ENCODE measurements at places on chromosomes 2 and 18.

DNA sequence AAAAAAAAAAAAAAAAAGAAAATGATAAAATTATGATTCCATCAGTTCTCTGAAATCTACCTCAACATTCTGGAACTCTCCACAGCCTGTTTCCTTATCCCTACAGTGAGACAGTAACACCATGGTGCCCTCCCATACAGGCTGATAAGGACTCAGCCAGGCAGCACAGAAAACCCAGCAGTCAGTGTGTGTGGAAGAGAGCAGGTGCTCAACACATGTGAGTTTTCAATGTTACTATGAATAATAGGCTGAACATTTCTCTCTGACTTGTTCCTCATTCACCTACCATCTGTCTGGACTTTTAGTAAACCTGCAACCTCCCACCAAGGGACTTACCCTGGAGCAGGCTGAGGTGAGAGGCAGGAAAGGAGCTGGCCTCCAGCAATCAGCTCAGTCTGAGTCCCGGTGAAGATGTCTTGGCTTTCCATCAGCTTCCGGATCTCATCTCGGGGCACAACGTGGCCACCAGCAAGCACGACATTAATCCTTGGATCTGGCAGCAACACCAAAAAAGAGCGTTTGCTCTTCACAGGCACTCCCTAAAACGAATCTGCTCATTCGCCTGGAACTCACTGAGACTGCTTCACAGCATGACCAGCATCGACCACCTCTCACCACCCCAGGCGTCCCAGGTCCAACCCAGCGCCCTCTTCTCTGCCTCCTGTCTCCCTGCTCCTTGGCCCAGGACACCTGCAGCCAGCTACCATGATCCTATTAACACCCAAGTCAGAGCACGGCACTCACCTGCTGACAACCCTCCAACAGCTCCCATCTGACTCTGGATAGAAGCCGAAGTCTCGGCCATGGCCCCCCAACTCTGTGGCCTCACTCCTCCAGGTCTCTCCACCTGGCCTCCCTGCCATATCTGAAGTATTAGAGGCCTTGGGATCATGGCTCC lies 16.5 kb downstream of the PASK start:
- no peak for DNase-seq

DNA sequence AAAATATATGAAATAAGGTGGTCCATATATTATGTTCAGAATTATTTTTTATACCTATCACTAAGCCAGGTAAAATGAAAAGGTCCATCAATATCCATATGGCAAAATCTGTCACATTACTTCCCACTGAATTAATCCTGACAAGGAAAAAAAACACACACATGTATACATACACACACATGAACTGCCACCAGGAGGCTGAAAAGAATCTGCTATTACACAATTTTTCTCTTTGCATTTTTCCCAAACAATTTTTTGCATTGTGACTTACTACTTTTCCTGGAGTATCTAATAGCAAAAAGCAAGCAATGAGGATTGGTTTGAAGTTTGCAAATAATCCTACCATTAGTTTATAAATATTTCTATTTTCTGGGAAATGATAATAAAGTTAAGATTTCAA lies 128.2 kb upstream of the CD226 start:
- no peak for DNase-seq

- DNase-seq = no peak
Measured at GRCh38 chr2:36392571-36393255, 37.1 kb downstream of the CRIM1 start.

GRCh38 chr2:134905168-134905567 lies 13.5 kb upstream of the CCNT2 start:
- DNase-seq = no peak

DNA sequence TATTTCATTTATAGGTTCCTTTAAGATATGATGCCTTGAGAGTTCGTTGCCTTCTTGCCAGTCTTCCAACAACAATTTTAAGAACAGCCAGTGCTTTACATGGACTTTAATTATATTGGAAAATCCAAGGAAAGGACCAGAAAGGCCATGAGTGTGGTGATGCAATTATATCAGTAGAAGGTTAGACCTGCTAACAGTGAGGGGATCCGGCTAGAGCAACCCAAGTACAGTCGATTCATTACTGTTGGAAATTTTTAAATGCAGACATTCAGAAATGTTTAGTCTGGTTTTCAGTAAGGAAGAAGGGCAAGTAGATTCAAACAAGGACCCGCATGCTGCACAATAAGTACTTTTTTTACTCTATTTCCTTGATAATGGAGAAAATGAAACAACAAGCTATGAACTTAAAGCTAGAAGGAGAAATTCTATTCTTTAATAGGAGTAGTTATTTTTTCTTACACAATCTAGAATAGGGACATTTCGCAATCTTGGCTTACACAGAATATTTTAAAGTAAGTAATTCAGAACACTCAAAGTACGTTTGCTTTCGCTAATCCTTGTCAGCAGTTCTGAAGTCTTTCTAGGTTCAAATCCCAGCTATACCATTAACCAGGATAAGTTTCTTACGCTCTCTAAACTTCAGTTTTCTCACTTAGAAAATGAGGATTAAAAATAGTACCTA lies 405.5 kb downstream of the MEIS1 start:
- no peak for DNase-seq

DNA sequence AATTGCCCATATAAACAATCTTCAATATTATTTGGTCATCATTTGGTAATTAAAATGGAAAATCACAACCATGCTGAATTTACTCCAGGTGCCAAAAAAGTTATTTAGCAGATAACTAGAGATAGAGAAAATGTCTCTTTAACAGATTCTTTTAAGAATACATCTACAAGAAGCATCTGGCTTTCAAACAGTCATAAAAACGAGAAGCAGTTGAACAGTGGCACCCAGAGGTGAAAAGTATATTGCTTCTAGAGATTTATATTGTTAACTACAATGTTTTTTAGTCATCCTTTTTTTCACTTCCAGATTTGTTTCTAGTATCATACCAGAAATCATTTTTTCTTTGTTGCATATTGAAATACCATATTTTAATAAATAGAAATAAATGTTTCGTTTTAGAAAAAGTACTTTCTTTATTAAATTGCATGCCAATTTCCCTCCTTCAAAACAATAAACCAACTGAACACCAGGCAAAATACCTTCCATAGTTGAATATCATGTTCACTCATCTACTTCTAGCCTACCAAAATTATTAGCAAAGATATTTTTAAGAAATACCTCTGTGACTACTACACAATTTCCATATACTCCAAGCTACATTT lies 65.4 kb upstream of the HNRNPA3 start:
- DNase-seq = peak; percentile 57

- no peak for DNase-seq
Measured at GRCh38 chr2:15591373-15591691, 336 bp upstream of the DDX1 start.

DNA sequence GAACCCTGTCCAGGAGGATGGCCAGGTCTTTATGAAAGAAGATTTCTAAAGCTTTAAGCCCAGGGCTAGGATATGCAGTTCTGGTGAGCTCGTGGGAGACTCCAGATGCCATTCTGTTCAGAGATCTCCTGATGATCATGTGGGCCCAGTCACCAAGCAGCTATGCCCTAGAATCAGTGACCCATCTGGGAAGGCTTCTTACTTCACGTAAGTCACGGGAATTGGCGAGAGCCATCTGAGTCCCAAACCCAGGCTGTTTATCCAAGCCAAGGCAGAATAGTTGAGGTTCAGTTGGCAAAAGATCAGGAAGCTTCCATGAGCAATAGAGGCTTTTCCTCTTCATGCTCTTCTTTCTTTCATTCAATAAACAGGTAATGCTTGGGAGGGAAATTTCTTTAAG lies 23.9 kb downstream of the ANTXR1 start:
- no peak for DNase-seq

- no peak for DNase-seq
Measured at GRCh38 chr2:30113617-30114293, 33.1 kb upstream of the YPEL5 start.

DNA sequence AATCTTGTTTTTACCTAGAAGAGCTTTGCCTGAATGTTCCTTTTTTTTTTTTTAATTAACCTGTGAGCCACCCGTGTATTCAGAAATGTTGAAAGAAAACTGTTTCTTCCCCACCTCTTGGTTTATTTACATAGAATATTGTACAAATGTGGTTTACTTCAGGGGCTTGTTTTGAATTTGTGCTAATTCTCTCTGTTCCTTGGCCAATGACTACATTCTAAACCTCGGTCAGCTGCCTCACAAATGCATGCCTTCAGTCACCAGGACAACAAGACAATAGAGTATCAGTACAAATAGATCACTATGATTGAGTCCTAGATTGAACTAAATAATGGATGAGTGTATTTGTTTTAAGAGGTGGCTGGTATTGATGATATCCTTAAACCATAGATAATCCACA lies 36.0 kb downstream of the AGFG1 start:
- DNase-seq = no peak

DNA sequence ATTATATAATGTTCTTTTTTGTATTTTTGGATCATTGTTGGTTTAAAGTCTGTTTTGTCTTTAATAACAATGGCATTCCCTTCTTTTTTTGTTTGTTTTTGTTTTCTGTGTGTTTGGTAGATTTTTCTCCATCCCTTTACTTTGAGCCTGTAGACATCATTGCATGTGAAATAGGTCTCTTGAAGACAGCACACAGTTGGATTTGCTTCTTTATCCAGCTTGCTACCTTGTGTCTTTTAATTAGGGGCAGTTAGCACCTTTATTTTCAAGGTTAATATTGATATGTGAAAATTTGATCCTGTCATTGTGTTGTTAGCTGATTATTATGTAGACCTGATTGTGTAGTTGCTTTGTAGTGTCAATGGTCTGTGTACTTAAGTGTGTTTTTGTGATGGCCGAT lies 235.7 kb downstream of the KCNJ3 start:
- no peak for DNase-seq

GRCh38 chr2:112474844-112475486 lies 7.0 kb upstream of the TTL start:
- DNase-seq = no peak

- no peak for DNase-seq
Measured at GRCh38 chr2:148582679-148583511, 61.7 kb upstream of the EPC2 start.

DNA sequence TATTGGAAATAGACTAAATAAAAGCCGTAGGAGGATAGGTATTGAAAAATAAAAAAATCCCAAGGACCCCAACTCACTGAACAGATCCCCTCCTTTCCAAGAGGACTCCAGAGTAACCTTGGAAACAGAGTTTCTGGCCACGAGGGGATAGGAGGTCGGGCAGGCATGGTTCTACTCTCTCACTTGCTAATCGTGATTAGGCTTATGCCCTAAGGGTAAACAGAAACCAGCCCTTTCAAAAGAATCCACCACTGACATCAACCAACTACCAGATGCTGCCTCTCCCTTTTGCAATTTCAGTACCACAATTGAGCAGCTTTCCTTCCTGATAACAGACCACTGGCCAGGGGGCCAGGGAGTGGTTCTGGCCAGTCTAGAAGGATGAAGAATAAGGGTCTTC lies 477.8 kb downstream of the EIPR1 start:
- DNase-seq = peak; percentile 35

- peak; percentile 13 for DNase-seq
Measured at GRCh38 chr2:38485734-38486133, 108.7 kb upstream of the ATL2 start.

DNA sequence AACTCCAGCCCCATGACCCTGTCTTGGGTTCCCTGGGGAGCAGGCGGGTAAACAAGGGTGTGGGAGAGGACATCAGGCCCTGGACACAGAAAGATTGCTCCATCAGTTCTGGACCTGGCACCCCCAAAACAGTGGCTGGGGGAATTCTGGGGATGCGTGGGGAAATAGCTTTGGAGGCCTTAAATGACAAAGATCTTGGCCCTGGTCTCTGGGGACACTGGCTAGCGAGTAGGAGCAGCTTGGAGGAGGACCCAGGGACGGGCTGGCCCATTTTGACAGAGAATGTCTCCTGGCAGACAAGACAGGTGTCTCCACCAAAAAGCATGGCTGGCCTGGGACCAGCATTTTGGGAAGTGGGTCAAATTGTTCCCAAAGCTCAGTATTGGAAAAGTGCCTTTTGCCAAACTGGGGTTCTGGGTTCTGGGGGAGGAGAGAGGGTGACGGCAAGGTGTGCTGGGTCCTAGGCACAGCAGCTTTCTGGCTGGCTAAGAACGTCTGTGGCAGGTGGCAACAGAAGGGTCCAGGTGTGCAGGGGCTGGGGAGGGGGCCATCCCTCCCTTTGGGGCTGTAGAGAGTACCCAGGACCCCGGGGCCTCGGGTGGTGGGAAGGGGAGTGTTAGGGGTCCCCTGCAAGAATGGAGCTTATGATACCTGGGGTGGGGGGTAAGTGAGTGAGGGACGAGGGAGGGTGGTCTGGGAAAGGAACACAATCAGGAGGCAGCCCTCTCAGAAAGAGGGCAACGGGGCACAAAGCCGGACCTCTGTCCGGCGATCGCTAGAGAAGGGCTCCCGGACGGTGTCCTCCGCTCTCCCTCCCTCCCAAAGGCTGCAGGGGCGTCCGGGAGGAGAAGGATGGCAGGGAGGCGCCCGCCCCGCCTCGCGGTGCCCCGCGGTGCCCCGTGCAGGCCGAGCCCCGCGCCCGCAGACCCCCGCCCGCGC lies 556 bp downstream of the CYRIA start:
- DNase-seq = no peak

GRCh38 chr2:170314744-170315447 lies 136.9 kb downstream of the MYO3B start:
- no peak for DNase-seq

DNA sequence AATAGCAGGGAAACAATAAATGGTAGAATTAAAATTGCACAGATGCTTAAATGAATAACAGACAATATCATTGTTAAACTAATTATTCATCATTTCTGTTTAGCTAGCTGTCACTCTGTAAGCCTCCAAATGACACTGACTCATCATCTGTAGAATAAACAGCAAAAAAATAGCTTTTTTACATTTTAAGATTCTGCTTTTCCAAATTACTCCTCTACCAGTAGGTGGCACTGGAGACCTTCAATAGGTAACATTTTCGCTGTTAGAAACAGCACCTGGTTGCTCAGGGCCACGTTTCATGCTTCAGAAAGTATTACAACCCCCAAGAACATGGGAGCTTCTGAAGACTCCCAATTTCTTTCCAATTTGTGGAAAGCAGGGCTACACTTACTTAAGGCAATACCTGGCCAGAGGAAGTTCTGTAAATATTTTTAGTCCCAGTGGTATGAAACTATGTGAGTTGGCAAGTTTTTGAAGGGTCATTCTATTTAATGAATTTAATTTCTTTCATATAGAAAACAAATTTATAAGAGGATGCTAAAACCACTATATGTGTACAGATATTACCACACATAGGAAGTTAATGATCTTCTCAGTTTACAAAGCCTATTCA lies 45.4 kb downstream of the TTN start:
- DNase-seq = peak; percentile 68

DNA sequence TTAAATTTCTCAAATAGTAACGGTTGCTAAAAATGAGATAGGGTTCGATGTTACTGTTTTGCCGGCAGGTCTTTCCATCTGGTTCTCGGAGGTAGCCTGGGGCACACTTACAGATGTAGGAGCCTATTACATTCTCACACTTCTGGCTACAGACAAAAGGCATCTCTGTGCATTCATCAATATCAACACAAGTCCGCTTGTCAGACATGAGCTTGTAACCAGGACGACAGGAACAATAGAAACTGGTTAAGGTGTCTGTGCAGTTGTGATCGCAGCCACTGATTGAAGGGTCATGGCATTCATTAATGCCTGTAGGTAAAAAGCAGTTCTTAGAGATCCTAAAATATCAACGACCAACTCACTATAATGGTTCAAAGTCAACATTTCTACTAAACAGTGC lies 116.3 kb downstream of the DHRS9 start:
- no peak for DNase-seq
